ENCODE measurements at places on chromosomes 2 and 18.

GRCh38 chr2:96554293-96555145 is 18.0 kb downstream of the ARID5A start:
- DNase-seq: peak; percentile 70

DNA sequence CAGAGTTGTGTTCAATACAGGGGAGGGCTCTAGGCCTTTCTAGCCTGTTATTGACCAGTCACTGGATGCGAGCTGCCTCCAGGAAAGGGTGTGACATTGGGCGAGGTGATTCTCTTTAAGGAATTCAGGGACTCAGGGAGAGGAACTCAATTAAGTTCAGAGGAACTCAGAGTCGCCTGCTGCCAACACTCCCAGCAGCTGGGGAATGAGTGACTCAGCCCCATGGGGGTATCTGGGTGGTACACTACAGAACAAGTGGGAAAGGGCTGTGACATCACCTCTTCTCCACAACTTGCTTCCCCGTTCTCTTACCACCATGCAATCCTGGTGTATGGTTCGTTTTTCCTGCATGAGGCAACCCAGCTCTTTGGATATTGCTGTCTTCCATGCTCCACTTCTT is 50.4 kb upstream of the CYRIA start:
- DNase-seq: no peak

DNA sequence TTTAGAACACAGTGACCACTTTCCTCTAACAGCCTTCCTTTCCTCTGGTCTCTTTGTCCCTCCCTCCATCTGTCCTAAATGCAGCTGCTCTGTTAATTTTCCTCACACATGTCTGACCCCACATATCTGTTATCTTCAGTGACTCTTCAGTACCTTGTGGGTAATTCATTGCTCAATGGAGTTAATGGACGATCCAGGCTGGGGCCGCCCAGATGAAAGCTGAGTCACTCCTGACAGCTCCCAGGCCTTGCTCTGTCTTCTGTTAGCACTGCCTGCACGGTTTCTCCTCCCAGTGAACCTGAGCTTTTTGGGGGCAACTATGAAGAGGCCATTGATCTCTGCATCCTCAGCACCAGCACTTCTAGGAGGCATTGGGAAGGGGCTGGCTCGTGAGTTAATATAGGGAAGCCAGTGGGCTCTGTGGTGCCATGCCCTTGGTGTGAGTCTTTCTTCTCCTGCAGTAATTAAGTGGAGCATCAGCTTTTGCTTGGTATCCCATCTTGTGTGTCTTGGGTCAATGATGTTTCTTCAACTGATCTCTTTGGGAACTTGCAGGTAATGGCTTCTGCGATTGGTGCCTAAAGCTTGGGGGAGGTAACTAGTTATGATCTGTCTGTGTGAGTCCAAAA is 67.3 kb downstream of the SNORC start:
- DNase-seq: no peak

- DNase-seq: no peak
Measured at GRCh38 chr2:148402786-148403185, 241.8 kb upstream of the EPC2 start.

GRCh38 chr2:160141419-160141818 is 58.7 kb downstream of the ITGB6 start:
- no peak for DNase-seq

DNA sequence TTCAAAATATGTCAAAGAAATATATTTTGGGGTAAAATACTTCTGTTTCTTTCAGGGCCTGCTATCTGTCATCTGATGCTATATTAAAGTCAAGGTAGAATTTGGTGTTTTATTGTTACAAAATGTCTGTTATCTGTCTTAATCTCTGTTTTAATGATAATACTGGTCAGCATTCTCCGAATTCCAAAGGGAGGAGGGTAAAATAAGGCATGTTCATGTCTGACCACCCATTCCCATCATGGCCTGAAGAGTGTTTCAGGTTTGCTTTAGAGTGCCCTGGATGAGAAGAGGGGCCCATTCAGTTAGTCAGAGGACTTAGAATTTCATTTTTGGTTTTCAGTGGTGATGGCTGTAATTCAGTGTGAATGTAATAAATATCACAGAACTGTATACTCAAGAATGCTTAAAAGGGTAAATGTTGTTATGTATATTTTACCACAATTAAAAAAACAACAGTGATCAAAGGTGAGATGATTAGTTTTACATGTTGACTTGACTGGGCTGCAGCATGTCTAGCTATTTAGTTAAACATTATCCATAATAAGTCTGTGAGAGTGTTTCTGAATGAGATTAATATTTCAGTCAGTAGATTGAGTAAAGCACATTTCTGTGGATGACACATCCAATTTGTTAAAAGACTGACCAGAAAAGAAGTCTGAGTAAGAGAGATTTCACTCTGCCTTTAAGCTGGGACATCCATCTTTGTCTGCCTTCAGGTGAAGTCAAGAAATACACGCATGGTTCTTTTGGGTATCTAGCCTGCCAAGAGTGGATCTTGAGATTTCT is 467.9 kb upstream of the SYT4 start:
- no peak for DNase-seq

DNA sequence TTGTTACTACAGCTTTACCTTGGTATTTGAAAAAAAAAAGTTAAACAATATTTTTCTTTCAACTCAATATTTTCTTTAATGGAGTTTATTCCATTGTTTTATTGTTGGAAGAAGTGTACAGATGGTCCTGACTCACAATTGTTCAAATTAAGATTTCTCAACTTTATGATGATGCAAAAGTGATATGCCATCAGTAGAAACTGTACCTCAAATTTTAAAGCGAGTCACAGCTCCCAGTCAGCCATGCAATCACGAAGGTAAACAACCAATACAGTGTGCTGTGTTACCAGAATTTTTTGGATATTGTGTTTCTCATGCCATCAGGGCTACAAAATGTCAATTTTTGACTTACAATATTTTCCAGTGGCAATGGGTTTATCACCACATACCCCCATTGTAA is 54.0 kb upstream of the COL5A2 start:
- DNase-seq: no peak

DNA sequence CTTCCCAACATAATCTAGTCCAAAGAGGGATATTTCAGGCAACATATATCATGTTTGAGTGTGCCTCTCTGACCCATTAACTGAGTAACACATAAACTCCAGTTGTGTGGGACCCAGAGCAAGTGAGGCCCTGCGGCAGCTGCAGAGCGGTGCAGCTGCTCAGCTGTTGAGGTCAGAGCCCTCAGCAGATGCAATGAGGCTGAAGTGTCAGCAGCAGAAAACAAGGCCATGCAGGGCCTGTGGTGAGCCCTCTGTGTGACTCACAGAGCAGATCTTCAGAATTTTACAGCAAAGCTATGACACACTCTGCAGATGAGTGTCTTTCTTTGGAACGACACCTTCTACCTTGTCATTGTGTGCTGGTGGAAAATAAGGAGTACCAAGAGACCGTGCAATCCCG is 168.5 kb downstream of the CBLN2 start:
- DNase-seq: no peak

DNA sequence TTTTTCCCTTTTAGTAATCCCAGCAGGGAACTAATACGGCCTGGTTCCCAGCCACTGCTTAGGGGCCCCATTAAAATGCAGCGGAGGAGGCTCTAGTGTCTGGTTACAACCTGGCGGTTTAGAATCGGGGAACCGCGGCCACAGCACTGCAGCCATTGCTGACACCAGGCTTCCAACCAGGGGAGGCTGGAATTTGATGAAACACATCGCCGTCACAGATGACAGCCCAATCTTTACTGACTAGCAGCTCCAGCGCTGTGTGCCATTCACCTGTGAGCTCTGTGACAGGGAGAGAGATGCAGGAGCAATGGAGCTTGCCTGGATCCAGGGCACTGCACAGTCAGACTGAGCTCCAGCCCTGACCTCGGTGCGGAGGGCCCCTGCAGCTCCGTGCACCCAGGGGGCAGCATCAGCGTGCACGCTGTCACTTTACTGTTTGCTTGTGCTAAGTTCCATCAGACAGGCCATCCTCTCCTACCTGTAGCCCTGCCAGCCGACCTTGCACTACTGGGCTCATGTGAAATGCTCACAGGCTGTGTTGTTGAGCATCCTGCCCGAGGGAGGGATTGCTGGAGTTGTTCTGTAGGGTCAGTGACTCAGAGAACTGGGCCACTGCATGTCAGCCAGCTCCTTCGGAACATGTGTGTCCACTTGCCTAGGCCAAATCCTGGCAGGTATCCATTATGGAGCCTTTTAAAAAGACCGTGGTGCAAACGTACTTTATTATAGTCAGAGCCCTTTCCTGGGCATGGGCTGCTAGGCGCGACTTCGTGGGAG is 203.5 kb downstream of the SEPTIN10 start:
- DNase-seq: no peak

DNA sequence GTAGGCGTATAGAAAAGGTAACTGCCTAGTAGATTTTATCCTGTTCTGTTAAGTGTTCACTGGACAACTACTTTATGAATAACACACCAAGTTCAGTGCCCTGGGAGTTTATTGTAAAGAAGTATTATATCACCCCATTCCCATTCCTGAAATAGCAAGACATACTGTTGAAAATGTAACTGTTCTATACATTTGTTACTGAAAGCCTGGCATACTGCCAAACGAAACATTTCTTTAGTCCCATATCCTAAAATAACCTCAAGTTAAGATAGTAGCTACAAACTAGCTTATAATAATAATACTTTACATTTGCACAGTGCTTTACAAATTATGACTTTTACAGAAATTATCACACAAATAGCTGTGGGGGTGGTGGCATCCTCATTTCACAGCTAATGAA is 25.1 kb downstream of the SPDYA start:
- no peak for DNase-seq

DNA sequence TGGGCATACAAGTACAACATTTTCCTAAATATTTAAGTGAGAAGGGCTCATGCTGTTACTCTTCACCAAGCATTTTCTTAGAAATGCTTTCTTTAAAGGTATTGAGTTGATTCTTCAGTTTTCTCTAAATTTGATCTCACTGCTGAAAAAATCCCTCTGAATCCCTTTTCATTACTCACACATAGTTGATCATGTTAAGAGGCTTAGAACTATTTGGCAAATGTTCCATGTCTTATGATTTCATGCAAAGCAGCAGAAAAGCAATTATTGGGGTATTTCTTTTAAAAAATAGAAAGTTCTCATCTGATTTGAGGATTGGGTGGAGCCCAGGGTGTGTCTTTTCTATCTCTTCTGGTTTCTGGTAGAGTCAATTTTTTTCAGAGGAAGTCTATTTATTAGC is 1079.8 kb upstream of the ZEB2 start:
- DNase-seq: no peak

GRCh38 chr2:72619626-72620025 is 206.2 kb downstream of the EXOC6B start:
- DNase-seq: no peak

DNA sequence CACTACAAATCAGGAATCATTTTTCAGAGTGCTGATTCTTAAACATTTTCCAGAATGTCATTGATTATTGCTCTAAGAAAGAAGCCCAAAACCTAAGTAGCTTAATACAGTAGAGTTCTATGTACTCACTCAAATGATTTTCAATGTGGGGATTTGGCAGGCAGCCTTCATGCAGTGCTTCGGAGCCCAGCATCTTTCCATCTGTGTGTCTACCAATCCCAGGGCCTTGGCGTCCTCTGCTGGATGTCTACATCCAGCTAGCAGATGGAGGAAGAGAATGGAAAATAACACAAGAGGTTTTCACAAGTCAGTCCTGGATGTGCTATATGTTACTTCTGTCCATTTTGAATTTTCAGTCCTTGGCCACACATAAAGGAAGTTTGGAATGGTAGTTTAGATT is 151.8 kb downstream of the RDH14 start:
- DNase-seq: no peak

All from GM18507 (cell line).